ENCODE measurements at places on chromosomes 5 and 9.

DNA sequence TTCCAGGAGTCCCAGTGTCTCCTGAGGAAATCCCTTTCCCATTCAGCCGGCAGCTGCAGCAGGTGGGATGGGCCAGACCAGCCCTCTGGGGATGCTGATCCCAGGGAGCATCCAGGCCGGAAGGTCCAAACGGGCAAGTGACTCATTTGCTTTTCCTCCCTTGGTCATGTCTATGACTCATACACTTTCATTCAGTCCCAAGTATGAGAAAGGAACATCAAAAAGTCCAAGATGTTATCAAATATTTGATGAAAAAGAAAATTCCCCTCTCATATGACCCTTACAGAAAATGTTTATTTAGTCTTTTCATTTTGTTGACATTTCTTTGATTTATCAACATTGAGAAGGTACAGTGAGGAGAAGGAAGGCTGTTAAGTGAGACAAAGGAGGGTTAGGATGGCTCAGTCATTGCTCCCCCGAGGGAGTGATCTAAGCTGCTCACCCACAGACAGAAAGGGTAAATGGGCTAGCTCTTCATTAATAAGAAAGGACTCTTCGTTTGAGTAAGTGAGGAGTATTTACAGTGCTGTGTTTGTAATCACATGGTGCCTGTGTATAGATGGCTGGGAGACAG is 117.6 kb upstream of the ANKRD55 start:
- no peak for DNase-seq

GRCh38 chr5:58926541-58926935 is 343.7 kb downstream of the RAB3C start:
- no peak for DNase-seq

- DNase-seq = no peak
Observed at GRCh38 chr5:156477196-156477595, 150.2 kb downstream of the SGCD start.

DNA sequence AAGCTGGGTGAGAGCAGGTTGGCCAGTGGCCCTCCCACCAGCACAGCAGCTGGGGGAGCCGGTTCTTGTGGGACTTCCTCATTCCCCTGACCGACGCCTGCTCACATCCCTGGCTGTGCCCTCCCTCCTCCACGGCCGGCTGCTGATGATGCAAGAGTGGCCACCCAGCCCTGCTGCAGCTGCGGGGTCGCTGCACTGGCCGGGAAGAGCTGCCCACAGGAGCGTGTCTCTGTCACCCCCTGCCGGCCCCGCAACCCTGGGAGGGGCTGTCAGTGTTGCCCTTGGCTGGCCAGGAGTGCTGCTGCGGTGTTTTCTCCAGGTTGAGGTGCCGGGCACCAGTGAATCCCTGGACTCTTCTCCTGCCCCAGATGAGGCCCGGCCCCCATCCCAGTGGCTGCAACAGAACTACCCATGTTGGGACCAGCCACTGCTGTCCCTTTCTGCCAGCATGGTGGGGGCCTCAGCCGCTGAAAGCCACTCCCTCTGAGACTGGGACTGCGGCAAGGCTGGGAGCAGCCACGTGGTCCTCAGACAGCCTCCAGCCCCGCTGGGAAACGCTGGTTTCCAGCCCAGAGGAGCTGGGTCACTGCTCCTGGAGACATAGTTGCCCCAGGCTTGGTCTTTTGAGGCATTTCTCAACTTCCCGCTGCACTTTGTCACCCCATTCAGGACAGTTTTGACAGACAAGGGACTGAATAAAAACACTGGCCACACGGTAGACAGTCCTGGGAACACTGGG is 739 bp downstream of the CARD9 start:
- no peak for DNase-seq

DNA sequence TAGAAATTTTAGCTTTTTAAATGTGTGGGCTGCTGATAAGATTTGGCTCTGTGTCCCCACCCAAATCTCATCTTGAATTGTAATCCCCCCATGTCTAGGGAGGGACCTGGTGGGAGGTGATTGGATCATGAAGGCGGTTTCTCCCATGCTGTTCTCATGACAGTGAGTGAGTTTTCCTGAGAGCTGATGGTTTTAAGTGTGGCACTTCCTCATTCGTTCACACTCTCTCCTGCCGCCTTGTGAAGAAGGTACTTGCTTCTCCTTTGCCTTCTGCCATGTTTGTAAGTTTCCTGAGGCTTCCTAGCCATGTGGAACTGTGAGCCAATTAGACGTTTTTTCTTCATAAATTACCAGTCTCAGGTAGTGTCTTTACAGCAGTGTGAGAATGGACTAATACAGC is 127.8 kb upstream of the MVB12B start:
- no peak for DNase-seq

GRCh38 chr9:128374221-128374675 is 3.1 kb downstream of the URM1 start:
- no peak for DNase-seq

GRCh38 chr9:13586587-13587374 is 307.3 kb upstream of the MPDZ start:
- no peak for DNase-seq

DNA sequence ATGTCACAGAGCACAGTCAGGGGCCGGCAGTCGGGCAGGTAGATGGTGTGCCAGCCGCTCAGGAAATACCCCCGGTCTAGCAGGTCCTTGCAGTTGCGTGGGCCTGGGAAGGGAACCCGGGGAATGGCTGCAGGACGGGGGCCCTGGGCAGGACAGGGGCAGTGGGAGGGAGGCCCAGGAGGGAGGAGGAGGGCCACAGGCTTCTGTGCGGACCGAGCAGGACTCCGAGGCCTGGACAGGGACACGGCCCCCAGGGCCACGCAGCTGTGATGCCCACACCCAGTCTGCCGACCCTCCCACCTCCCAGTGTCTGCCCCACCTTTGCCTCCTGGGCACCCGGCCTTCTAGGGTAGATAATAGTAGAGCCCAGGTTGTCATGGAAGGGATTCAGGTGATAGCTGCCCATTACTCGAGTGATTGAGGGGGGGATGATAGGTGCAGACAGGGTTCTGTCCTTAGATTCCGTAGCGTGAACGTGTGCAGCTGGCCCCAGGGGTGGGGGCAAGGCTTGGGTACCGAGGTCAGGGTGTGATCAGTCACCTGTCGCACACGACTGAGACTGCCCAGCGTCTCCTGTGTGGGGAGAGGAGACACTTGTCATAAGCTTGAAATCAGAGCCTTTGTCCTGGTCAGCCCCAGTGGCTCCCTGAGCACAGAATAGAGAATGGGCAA is 4.5 kb downstream of the FCN1 start:
- no peak for DNase-seq

- DNase-seq = no peak
Observed at GRCh38 chr5:11300736-11301135, 539.7 kb upstream of the DAP start.

GRCh38 chr5:81300921-81301270 is 491 bp upstream of the ZCCHC9 start:
- no peak for DNase-seq

DNA sequence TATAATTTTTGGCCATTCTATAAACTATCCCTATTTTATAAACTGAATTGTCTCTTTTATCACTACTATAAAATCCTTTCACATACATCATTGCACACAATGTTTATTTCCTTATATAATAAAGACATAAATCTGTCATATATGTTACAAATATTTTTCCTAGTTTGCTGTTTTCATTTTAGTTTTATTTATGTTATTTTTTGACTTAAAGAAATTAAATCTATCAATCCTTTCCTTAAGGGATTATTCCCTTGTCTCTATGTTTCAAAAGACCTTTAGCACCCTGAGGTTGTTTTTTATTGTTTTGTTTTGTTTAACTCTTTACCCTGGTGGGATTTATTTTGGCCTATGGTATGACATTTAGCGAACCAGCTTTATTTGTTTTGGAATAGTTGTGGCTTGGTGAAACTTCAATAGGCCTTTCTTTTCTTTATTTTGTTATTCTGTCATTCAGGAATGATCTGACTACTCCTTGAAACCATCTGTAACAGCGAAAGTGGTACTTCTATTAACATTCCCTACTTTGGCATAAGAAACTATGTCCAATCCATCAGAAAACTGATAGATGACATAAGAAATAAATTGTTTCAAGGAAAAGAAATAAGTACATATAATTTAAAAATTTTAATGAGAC is 125.9 kb downstream of the CEP120 start:
- DNase-seq = no peak

- no peak for DNase-seq
Observed at GRCh38 chr5:173239233-173239593, 4.2 kb upstream of the NKX2-5 start.

DNA sequence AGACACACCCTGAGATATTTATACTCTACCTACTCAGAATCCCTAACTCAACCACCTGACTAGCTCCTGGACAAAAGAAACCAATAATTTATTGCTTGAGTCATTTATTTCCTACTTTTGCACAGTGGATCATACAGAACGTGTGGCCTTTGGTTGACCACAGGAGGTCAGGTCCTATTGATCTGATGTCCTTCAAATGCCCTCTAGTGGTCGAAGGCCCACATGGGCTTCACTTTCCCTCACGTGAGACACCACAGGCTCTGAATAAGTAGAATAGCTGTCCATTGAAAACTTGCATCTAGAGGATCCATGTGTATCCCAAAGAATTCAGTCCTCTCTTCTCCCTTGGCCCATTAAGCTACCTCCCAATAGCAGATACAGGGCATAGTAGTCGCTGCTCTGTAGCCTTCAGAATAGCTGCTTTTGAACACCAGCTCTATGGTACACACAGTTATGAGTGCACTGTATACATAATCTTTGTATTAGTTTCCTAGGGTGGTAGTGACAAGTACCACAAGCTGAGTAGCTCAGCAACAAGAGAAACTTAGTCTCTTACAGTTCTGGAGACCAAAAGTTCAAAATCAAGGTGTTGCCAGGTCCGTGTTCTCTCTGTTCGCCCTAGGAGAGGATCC is 177.6 kb upstream of the SMARCA2 start:
- no peak for DNase-seq

GRCh38 chr9:124860582-124861341 is 995 bp downstream of the RPL35 start:
- DNase-seq = no peak

All from NCI-H2081 treated with DMSO at 0.1 percent for 48 hours (cell line).